Activated gamma-delta T cell (primary cell): ENCODE measurements at places on chromosomes 3 and 15.

GRCh38 chr3:68936856-68937255, 4.5 kb upstream of the TAFA4 start:
- no peak for DNase-seq

GRCh38 chr3:22612927-22613326, 590.2 kb upstream of the UBE2E2 start:
- DNase-seq = no peak

GRCh38 chr15:101090428-101090790, 161.4 kb downstream of the CHSY1 start:
- DNase-seq = no peak

DNA sequence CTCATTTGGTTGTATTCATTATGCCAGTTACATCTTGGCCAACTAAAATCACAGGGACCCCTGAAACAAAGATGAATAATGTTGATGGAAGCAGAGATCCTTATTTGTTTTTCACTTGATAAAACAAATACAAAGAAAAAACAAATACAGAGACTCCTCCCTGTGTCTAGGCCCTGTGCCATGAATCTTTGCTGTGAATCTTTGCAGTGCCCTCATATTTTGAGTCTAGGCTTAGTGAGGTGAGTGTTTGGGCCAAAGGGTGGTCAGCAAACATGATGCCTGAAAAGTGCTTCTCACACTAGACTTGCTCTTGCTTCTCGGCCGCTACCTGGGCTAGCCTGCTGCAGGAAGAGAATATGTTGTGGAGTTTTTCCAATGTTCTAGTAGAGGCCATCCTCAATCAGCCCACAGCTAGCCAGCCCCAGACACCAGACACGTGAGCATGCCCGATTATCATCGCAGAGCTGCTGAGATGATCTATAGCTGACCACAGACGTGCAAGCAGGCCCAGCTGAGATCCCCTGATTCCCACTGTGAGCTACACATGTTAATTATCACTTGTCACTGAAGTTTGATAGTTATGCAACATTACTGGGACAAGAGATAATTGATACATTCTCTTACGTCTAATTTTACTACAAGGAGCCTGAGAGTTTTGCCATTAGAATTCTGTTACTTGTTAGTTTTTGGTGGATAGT, 191.4 kb downstream of the THRB start:
- no peak for DNase-seq

GRCh38 chr15:52331490-52332240, 36.1 kb upstream of the MYO5C start:
- DNase-seq = no peak

GRCh38 chr3:52712291-52713212, 6.6 kb downstream of the SPCS1 start:
- no peak for DNase-seq

GRCh38 chr3:37559461-37559860, 302.2 kb upstream of the CTDSPL start:
- no peak for DNase-seq

DNA sequence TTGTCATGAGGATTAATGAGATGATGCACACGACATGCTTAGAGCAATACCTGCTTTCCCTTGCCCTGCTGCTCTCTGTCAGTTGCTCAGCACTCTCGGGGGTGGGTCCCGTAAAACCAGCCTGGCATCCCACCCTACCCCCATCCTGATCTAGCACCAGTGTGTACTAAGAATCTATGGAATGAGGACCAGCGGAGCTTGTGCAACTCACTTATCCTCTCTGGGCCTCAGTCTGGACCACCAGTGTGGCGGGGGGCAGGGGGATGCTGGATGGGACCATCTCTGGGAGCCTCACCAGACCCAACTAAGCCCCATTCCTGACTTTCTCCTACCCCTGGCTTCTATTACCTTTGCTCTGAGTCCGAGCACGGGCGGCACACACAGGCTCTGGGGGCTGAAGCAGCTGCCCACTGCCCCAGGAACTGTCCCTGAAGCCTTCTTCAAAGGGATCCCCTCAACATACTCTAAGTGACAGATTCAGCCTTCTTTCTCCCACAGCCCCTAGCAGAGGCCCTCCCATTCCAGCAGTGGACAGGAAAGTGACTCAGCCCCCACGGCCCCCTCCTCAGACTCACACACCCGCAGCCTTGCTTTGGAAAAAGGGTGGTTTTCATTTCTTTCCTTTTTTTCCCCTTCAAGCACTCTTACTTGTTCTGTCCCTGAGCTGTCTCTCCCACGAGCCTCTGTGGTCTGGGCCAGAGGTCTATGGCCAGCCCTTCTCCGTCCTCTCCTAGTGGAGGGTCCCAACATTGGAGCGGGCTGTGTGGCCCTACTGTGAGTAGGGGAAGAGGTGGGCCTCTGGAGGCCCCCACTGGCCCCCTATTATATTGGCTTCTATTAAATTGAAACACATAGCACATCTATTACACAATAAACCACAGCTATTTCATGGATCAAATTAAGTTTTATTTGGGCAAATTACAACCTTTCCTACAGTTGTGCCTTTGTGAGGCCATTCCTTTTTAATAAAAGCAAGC, 100.3 kb downstream of the SMAD6 start:
- DNase-seq = no peak

- no peak for DNase-seq
Observed at GRCh38 chr3:116001151-116001621, 377.9 kb downstream of the GAP43 start.
